Foreskin keratinocyte (primary cell): ENCODE measurements at places on chromosomes 11 and 22. TPM values are rescaled to one million over a fixed set of nuclear protein-coding genes. Genes with fewer than 3 reads are reported as not detected.

GRCh38 chr22:47371263-47372090 lies 609.0 kb downstream of the TBC1D22A start:
- DNase-seq = no peak

GRCh38 chr11:83097429-83098075 lies 25.9 kb upstream of the RAB30 start:
- no peak for DNase-seq

DNA sequence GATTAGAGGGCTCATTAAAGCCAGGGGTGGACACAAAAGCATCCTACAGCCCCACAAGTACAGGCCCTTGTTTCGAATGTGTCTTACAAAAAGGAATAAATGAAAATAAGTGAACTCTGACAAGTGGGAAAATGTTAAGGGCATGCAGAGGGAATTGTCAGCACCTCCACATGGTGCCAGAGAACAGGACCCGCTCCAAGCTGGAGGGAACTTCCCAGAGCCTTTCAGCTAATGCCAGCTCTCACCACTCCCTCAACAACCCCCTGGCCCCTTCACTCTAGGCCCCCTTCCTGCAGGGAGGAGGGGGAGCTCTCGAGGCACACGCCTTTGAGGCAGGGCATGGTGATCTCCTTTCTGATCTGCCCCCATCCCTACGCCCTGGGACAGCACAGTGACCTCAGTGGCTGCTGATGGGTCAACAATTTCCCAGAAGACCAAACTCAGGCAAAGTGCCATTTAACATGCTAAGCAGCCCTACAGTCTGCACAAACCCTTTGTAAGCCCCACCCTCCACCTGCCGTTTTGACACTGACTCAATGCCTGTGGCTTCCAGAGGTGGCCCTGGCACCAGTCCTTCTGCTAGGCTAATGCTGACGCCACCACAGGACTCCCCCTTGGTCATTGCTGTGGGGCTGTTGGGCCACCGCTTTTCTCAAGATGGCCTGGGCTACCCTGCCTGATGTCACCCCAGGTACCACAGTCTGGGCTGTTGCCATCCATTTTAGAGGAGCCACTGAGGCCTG lies 12.5 kb upstream of the CHST1 start:
- no peak for DNase-seq

GRCh38 chr11:6681949-6682348 lies 1.2 kb downstream of the MRPL17 start:
- no peak for DNase-seq

GRCh38 chr11:81725701-81726100 lies 1008.0 kb downstream of the FAM181B start:
- peak; percentile 77 for DNase-seq

RAPSN gene
- total RNA-seq = 0.14 and 0.18 TPM in 2 replicates

OR4D10 gene
- total RNA-seq = not detected in 2 replicates

CHRM1 gene
- not detected in 2 replicates for total RNA-seq
